Ascending aorta (tissue), 2 donors: ENCODE measurements at places on chromosomes 6 and 20.

DNA sequence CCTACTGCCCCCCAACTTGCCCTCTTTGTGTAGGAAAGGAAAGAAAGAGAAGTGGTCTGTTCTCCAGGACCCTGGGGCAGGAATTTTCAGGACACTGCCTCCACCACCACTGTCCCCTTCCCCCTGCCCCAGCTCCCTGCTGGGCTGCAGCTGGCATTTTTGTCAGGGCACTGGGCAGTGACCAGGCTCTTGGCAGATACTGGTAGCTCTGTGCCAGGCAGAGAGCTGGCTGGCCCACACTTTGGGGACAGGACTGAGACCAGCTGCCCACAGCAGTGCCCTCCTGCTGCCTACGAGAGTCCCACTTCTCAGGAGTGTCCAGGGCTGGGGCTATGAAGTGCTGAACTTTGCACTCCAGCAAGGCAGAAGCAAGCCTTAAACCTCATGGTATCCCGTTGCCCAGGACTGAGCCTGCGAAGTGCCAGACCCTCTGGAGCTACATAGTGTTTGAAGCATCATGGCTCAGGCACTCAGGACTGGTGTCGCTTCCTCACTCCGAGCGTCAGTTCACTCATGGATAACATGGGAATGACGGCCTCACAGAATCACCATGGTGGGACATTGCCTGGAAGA, 19.3 kb downstream of the SLC13A3 start:
- no peak for DNase-seq

- DNase-seq, result no peak
Observed at GRCh38 chr6:137542713-137543112, 48.5 kb upstream of the OLIG3 start.

DNA sequence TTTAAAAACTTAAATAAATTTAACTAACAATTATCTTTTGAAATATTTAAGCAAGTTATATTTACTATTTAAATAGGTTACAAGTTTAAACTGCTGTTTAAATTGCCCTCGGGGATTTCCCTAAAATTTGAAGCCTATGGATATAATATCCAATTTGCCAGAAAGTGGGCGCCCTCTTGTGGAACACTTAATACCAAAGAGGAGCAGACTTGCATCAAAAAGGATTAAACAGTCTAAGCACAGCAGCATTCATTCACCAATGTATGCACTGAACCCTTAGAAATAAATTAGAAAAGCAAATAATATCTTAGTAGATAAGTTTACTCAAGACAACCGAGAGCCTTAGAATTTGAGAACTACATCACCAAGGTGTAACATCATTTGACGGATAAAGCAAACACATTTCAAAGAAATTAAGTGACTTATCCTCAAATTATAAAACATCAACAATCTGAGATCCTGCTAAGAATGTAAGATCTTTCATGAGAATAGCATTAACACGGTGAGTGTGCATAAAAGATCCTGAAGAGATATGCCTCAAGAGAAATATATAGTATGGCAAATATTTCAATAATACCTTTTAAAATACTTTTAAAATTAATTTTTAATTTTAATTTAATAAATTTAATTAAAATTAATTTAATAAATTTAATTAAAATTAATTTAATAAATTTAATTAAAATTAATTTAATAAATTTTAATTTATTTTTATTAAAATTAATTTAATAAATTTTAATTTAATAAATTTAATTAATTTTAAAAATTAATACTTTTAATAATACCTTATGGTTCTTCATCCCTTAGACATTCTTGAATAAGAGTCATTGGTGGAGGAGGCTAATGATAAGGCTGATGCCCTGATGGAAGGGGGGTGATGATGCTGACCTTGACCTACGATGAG, 11.5 kb upstream of the MEP1A start:
- peak; percentile 77 for DNase-seq

GRCh38 chr6:6579281-6579680, 9.2 kb upstream of the LY86 start:
- no peak for DNase-seq

- DNase-seq, result no peak
Observed at GRCh38 chr6:129135451-129135850, 252.5 kb downstream of the LAMA2 start.

DNA sequence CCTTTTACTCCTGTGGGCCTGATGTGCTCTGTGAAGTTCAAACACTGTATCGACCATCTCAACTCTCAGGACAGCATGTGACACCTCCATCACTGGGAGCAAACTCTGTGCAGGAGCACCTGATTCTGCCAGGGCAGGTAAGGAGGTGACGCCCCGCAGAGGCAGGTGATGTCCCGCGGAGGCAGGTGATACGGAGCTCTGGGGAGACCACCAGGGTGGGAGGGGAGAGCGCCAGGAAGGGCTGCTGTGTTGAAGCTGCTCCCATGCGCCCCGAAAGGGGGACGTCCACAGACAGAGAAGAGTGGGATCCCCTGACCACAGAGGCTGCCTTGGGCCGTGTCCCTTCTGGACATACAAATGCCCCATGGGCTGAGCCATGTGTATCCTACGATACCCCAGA, 58.3 kb downstream of the DACT2 start:
- DNase-seq, result no peak

DNA sequence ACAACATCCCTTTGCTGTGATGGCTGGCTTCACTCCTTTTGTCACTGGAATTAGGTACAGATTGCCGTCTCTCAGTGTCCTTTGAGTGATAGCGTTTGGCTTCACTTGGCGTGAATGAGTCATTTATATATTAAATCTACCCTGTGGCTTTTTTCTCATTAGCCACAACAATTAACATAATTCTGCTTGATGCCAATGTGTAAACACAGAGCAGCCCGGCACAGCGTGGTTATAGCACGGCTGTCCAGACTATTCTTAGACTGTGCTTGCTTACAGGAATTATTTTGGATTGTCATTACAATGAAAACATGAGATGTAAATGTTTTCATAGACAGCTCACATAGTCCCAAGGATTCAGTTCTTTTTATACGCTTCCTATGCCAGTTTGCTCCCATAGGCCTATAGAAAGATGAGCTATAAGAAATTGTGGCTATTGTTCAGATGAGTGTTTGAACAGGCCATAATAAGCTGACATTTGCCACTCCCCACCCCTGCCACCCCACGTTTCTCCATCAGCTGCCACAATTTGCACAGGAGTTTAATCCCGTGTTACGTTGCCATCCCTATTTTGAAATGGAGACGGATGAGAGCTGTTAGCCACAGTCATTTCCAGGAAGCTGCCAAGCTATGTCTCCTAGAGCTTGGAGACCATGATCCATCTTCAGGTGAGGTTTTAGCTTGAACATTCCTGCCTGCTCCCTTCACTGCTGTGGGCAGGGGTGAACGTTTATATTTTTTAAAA, 65.9 kb downstream of the PPP1R14C start:
- no peak for DNase-seq
